H7 (cell line): ENCODE measurements at places on chromosomes 12 and 14. TPM values are rescaled to one million over a fixed set of nuclear protein-coding genes. Genes with fewer than 3 reads are reported as not detected.
A peak's percentile ranks its signal among the peaks of the same experiment; 100 is the strongest.

PYGL gene
- total RNA-seq: 71.4 and 103 TPM in 2 replicates

OR4N5 gene
- not detected in 2 replicates for total RNA-seq

TAMALIN gene
- total RNA-seq: 2.2 and 3.6 TPM in 2 replicates

SLC39A9 gene
- 53.1 and 55.5 TPM in 2 replicates for total RNA-seq

OR4K1 gene
- not detected in 2 replicates for total RNA-seq

DERA gene
- 32.9 and 34.7 TPM in 2 replicates for total RNA-seq

CPNE6 gene
- 0.04 TPM in 1 of 2 replicates, not detected in the other for total RNA-seq

SLC25A21 gene
- 7.7 and 8.1 TPM in 2 replicates for total RNA-seq

- no peak for DNase-seq
Measured at GRCh38 chr14:75453817-75454434, 26.1 kb downstream of the JDP2 start.

- DNase-seq: no peak
Measured at GRCh38 chr12:5716976-5717375, 228.1 kb downstream of the ANO2 start.

DNA sequence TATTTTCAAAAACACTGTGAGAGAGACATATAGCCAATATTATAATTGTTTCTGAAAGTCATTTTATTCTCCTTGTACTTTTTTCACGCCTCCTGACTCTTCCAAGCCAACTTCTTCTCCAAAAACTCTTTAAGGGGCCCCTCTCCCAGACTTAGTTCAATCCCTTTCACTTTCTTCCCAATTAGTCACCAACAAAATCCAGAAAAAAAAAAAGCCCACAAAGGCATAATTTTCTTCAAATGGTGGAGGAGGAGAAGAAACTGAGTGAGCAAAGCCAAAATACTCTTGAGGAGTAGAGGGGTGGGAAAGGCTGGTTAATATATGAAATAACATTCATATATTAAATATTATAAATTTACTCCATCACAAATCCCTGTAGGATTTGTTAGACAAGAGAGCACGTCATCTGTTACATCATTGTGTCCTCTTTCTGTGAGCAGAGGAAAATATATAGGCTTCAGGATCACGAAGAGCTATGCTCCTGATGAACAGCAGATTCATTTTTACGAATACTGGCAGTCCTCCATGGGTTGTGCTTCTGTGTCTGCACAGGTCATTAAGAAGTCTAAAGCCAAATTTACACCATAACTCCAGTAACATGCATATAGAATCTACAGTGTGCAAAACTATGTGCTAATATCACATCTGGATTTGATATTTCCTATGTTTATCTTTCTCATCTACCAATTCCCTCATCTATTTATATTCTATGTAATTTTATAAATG lies 25.9 kb upstream of the NID2 start:
- DNase-seq: no peak

- peak; percentile 60 for DNase-seq
Measured at GRCh38 chr14:71933001-71933587, 865 bp downstream of the RGS6 start.

DNA sequence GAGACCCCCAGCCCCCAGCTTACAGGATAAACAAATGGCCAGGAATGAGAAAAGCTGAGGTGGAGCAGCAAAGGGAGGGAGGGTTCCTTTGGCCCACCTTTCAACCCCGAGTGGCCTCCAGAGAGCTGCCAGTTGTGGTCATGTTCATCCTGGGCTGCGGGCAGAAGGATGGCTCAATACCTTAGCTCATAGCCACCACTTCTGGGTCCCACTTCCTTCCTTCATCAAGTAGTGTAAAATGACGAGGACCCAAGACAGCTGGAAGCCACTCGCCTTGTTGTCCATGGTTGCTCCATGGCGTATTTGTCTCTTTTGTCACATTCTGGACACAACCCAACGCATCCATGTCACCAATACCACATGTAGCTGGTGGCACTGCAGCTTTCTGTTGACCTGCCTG lies 24.2 kb downstream of the CRACR2A start:
- no peak for DNase-seq

DNA sequence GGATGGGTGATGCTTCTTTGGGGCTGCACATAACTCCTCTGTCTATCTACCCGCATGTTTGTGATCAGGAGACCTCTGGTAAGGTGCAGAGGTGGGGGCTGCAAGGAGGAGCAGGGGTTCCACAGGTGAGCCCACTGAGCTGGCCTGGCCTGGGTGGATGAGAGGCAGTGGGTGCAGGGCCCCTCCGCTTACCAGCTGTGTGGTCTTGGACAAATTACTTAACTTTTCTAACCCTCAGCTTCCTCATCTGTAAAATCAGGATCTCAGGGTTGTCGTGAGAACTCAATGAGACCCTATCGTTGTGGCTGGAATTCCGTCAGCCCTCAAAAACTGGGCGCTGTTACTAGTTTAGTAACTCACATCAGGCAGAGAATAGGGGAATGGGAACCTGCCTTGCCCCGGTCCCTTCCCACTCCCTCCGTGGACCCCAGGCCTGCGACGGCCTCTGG lies 7.5 kb downstream of the PTPN6 start:
- no peak for DNase-seq

- peak; percentile 30 for DNase-seq
Measured at GRCh38 chr12:108788076-108788782, 56.9 kb upstream of the CORO1C start.

GRCh38 chr14:98932431-98933325 lies 339.3 kb downstream of the BCL11B start:
- no peak for DNase-seq

- DNase-seq: no peak
Measured at GRCh38 chr14:100325231-100325632, 2.1 kb downstream of the SLC25A47 start.

- DNase-seq: no peak
Measured at GRCh38 chr14:61569812-61570548, 125.3 kb upstream of the HIF1A start.

DNA sequence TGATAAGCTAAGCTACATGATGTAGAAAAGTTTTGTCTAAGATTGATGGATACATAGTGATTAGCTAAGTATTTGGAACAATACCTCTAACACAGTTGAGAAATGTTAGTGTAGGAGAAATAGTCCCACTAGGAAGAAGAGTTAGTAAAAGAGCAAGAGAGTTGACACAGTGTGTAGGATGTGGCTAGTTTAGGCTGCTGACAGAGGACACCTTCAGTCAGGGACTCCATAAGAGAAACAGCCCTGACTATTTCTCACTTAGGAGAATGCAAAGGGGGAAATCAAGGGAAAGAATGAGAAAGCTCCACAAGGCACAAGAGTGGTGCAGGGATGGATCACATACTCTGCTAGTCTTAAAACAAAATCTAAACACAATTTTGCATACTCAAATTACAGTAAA lies 613.7 kb downstream of the SLC16A7 start:
- DNase-seq: no peak

DNA sequence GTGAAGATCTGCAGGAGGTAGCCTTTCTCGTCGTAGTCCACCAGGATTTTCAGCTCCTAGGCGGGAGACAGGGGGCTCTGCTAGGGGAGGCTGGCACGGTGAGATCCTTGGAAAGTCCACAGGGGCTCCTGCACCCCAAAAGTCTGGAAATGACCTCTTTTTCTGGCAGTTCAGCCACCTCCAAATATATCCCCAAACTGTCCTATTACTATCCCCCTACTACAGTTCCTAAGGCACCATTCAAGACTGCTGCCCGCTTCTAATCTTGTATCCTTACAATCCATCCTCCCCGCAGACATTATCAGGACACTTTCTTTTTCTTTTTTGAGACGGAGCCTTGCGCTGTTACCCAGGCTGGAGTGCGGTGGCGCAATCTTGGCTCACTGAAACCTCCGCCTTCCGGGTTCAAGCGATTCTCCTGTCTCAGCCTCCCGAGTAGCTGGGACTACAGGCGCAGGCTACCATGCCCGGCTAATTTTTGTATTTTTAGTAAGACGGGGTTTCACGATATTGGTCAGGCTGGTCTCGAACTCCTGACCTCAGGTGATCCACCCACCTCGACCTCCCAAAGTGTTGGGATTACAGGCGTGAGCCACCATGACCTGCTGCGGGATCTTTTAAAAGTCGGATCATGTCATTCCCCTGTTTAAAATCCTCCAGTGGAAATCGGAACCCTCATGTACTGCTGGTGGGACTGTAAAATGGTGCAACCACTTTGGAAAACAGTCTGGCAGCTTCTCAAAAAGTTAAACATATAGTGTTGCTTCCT lies 18.5 kb downstream of the HPD start:
- no peak for DNase-seq

DNA sequence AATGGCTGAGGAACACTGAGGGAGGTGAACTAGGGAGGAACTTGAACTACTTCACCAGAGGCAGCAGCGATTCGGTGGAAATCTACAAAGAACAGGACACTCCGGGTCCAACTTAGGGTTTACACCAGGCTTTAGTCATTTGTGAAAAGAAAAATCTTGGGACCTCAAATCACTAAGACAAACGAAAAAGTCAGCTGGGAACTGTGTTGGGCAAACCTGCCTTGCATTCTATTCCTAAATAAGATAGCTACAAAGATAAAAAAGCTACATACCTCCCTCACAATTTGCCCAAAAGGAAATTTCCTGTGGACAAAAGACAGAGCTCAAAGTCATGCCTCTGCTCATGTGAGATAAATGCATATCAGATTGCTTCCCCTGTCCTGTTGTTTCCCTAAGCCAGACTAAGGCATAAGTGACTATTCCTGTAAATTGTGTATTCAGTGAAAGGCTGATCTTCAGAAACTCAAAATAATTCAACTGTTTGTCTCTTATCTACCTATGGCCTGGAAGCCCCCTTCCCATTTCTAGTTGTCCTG lies 106.6 kb downstream of the APAF1 start:
- no peak for DNase-seq

GRCh38 chr14:60332046-60332399 lies 83.0 kb downstream of the PPM1A start:
- no peak for DNase-seq

GRCh38 chr12:114895827-114896226 lies 211.9 kb upstream of the TBX3 start:
- DNase-seq: no peak
